ENCODE measurements at places on chromosomes 3 and 15.

DNA sequence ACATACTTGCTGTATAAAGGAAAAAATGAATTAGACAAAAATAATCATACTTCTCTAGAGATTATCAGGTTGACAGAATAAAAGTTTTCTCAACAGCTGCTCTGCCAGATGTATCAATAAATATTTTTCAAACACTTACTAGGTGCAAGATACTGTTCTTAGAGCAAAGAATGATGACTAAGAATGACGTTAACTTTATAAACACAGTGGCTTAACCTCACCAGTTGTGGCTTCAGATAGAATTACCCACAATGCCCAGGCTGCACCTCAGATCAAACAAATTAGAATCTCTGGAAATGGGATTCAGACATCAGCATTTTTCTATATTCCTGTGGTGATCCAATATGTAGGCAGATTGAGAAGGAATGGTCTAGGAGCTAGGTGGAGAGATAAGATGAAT is 422.4 kb upstream of the ATP11B start:
- DNase-seq, result peak; percentile 85

GRCh38 chr3:133532951-133533350 is 40.5 kb upstream of the CDV3 start:
- no peak for DNase-seq

DNA sequence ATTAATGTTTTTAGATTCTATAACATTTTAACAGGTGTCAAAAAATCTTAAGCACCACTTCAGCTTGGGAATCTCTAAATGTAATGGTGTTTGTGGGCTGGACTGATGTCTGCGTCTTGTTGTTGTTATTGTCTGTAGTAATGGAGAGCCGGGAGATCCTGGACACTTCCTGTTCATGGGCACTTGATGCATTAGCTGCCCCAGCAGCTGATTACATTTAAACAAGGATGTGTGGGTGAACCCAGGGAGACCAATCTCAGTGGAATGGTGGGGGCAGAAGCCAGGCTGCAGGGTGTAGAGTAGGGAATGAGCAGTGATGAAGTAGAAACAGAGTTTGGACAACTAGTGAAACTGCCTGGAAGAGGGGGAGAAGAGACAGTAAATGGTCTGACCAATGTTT is 7.8 kb downstream of the CCR5AS start:
- no peak for DNase-seq

- DNase-seq, result peak; percentile 29
These were observed 4.8 kb downstream of the UBE2E1 start for GRCh38 chr3:23810343-23811184.

GRCh38 chr15:85826756-85827515 is 32.2 kb upstream of the KLHL25 start:
- peak; percentile 18 for DNase-seq

DNA sequence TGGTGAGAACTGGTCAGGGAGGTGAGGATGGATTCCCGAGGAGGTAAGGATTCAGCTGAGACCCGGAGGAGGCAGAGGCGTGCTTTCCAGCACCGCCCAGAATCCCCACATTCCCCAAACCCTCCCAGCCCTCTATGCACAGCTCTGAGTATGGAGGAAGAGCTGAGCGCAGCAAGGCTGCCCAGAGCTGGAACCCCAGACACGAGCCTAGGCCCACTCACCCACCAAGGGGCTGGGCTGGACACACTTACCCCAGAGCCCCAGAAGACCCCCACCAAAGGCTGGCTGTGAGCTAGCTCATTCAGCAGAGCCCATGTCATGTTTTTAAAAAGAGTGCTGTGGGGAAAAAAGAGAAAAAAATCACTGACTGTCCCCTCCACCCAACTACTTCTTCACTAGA is 271.5 kb downstream of the XXYLT1 start:
- DNase-seq, result no peak

DNA sequence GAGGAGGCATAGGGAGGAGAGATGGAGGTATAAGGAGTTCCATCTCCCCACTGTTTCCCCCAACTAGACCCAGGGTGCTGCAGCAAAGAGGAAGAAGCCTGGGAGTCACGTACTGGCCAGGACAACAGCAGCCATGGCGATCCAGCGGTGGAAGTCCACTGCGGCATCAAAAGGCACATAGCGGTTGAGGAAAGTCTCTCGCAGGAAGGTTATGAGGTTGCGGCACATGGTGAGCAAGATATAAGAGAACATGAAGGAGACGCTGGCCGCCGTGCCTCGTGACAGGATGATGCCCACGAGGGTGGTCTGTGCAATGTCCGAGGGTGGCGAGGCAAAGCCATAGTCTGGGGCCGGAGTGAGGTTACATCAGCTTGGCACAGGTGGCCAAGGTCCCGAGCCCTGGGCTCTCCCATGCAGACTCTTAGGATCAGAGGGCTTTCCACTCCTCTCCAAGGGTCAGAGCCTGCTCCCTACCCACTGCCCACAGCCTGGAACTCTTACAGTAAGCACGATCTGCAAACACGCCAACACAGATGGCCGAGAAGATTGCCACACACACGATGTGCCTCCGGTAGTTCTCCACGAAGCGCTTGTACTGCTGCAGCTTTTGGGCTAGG is 14.3 kb downstream of the DUOX2 start:
- DNase-seq, result no peak

GRCh38 chr3:37540786-37541185 is 320.9 kb upstream of the CTDSPL start:
- DNase-seq, result no peak

GRCh38 chr3:168117059-168117458 is 21.3 kb upstream of the GOLIM4 start:
- peak; percentile 64 for DNase-seq

GRCh38 chr15:31333119-31333518 is 6.5 kb downstream of the KLF13 start:
- DNase-seq, result no peak

DNA sequence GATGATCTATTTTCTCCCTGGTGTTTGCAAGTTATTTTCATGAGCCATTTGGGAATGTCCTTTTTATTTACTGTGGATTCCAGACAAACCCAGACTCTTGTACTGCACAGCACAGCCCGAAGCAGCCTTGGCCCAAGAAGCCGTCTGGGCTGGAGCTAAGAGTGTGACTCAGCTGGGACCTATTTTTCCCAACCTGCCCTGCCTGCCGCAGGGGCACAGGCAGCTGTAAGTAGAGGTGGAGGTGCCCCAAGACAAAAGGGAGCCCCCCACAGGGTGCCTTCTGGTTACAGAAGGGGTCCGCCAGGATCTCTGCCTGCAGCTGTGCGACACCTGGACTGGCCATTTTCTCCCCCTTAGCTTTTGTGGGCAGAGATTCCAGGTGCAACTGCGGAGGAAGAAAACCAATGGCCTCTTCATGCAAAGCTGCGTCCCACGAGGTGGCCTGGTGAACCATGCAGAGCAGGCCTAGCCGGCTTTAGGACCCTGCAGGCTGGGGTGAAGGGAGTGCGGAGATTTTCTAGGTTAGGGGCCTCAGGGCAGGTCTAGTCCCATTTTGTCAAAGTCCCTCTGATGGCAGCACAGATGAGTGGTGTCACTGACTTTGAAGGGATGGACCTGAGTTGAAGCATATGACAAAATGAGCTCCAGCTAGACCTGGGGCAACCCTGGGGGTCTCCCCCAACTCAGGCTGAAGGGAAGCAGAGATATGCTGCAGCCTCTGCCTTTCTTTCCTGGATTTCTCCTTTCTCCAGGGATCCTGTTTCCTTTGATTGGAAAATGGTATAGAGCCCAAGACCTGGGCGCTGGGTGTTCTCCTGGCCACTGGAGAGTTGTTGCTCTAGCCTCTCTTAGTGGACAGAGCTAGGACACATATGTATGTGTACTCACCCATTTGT is 131.2 kb downstream of the KLF13 start:
- DNase-seq, result peak; percentile 22

- no peak for DNase-seq
These were observed 23.7 kb downstream of the CPN2 start for GRCh38 chr3:194327218-194328052.

- peak; percentile 68 for DNase-seq
These were observed 56.0 kb downstream of the KBTBD12 start for GRCh38 chr3:127970966-127971592.

DNA sequence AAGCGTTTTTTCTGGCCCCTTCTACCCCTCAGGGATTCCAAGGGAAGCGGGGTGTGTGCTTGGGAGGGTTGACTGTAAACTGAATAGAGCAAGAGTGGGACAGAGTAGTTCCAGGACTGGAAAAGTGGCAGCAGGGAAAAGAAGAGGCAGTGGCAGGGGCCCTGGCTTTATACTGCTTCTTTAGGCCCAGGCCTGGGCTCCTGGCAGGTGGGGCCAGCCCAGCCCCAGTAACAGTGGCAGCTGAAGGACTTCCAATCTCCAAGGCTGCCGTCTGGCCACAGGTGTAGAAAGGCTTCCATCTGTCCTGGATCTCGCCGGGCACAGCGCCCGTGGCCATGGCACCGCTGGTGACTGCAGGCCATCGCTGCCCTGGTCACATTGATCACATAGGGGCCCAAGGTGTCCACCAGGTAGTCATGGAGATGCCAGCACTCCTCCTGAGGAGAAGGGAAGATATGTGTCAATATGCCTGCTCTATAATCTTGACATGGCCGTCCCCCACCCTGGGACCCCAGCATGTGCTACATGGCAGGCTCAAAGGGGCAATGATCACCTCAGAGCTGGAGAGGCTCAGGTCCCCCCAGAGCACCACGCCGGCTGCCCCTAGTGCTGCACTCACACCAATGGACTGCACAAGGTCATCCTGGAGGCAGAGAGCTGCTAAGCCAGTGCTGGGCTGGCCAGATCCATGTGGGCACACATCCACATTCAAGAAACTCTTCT is 1.0 kb upstream of the IFRD2 start:
- no peak for DNase-seq

DNA sequence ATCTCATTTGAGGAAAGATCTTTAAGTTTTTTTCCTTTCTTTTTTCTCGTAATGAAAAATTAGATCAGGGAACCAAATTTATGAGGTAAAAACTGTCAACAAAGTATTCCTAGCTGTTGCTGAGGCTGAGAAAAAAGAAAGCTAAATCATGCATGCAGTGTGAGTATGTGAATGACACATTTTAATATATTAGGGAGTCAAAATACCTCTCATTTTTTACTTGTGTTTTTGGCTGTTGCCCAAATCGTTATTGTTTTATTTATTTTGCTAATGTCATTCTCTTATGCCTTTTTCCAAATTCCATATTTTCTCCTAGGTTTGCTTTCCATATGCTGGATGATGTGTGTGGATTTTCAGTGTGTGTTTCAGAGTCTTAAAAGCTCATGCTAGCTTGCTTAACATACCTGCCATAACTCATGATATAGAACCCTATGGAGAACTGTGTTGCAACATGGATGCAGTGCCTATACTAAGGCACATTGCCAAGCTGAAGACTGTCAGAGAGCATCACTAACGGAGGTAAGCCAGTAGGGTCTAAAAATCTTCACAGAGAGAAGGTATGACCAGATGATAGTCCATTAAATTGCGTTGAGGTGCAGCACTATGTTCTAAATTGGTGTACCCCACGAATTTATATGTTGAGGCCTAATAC is 629.5 kb upstream of the KCNMB2 start:
- DNase-seq, result peak; percentile 53

- DNase-seq, result no peak
These were observed 4.5 kb upstream of the DNAH1 start for GRCh38 chr3:52311576-52312119.

DNA sequence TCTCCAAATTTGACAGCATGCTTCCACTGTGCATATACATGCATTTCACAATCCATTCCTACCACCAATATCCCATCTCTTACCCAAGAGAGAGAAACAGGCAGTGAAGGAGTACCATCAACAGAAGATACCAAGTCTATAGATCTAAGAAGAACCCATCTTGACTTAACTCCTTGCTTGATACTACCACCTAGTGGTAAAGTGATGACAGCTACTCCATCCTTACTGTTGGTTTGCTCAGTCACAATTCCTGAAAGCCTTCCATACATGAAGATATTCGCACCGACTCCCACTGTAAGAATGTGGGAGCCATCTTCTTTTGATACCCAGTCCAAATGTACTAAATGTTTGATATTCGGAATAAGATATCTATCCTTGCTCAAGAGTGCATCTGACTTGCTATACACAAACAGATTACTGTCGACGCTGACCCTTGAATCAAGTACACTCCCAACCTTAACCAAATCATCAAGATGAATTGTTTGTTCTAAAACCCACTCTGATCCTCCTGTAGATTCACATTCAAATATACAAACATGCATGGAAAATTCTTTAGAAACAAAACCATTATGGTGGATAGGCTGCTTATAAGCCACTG is 123.1 kb downstream of the DMXL2 start:
- peak; percentile 38 for DNase-seq

GRCh38 chr3:157442729-157443128 is 6.1 kb downstream of the PTX3 start:
- DNase-seq, result no peak

GRCh38 chr15:63494408-63494807 is 10.0 kb upstream of the USP3 start:
- DNase-seq, result peak; percentile 39

- no peak for DNase-seq
These were observed 464.9 kb downstream of the TAFA4 start for GRCh38 chr3:68467465-68467864.

DNA sequence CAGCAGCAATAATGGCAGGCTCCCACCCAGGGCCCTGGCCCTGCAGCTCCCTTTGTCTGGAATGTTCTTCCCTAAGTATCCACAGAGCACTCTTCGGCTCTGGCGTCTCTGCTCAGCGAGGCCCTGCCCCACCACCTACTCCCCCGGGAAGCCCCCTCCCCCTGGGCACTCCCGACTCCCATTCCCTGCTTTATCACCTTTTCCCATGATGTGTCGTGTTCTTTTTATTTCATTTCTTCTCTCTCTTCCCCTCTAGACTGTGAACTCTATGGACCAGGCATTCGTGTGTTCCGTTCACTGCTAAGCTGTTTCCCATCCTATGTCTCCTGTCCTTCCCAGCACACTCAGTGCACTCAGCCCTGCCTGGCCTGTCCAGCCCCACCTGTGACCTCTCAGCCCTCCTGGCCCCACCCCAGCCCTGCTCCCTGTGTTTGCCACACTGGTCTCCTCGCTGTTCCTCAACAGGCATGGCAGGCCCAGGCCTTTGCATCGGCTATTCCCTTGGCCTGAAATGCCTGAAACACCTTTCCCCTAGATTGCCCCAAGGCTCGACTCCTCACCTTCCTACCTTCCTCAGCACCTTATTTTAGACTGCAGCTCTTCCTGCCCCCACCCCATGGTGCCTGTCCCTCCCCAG is 107.4 kb downstream of the TPRA1 start:
- no peak for DNase-seq

DNA sequence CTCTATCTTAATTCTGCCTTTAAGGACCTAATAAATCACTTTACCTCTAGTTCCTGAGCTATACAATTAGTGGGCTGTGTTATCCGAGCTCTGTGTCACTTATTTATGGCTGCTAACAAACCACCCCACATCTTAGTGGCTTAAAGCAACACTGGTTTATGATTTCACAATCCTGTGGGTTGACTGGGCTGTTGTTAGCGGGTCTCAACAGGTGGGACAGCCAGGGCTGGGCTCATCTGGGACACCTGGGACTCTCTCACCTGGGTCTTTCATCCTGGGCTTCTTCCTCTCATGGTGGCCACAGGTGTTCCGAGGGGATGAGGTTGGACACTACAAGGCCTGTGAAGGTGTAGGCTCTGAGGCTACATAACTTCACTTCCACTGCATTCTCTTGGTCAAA is 35.8 kb upstream of the CHST2 start:
- no peak for DNase-seq

GRCh38 chr15:56346414-56346813 is 18.8 kb upstream of the TEX9 start:
- DNase-seq, result no peak

GRCh38 chr3:30516238-30516637 is 90.2 kb upstream of the TGFBR2 start:
- DNase-seq, result no peak
